ENCODE measurements at places on chromosomes 6 and 20.

DNA sequence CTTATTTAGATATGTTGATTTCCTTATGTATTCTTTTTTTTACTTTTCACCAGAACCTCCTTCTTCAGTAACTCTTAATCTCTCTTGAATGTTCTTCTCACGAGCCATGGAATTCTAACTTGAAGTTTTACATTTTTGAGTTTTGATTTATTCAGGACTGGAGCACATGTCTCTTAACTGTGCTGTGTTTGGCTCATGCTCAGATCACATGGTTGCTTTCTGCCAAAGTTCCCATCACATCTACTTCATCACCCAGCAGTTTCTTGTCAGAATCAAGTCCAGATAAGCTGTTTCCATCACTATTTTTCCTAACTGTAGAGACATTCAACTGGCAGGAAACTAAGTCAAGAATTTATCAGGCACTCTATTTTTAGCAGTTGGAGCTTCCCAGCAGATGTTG lies 31.7 kb downstream of the SLC35A1 start:
- no peak for DNase-seq

DNA sequence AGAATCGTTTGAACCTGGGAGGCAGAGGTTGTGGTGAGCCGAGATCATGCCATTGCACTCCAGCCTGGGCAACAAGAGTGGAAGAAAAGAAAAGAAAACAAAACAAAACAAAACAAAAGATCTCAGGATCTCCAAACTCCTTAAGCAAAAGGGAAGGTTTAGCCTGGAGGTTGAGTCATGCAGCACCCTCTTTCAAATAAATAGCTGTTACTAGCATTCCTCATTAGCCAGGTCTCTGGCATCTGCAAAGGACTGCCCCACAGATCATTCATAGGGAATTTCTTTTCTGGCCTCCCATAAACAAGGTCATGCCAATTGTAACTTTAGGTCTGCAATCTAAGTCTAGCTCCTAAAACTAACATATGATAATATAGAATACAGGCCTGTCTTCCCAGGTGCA lies 37.2 kb downstream of the EDN1 start:
- DNase-seq, result no peak

GRCh38 chr6:126038234-126038633 lies 51.9 kb downstream of the TRMT11 start:
- DNase-seq, result no peak

DNA sequence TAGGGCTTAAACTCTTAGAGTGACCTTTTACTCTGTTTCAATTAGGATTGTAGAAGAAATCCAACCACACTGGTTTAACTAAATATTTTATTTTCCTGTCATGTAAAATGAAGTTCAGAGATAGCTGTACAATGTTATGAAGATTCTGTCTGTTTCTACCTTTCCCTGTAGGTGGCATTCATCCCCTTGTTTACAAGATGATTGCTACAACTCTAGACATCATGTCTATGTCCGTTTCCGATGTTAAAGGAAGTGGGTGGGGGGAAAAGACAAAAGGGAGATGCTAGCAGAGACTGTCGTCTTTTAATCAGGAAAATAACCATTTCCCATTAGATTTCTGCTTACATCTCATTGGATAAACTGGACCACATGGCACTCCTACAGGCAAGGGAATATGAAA lies 30.9 kb upstream of the RIMS1 start:
- no peak for DNase-seq

DNA sequence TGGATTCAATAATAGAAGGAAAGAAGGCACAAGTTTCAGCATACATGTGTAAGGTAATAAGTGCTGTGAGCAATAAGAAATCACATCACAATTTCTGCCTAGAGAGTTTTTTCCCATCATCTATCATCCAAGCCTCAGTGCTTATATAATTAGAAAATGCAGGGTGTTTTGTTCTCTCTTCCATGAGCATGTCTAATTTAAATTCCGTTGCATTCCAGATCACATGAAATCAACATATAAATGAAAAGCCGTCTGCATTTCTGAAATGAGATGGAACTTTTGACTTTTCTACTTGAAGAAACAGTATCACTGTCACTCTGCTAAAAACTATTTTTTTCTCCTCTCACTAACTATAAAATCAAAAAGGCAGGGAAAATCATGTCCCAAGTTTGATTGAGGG lies 74.5 kb upstream of the CD2AP start:
- DNase-seq, result no peak

DNA sequence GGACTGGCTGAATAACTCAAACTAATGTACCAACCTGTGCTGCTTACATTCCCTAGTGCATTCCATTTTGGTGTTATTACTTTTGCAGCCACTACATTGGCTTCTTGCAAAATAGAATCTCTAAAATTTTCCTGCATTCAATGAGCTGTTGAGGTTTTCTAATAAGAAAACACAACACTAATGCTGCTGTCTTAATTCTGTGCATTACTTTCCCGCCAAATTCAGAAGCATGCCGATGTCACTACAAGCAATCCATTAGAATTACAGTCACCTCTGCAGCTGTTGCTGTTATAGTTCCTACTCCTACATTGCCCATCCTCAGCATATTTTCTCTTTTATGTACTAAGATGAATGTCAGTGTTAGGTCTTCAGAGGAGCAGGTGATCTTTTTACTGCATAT lies 359.5 kb downstream of the HACE1 start:
- no peak for DNase-seq

All from T-helper 2 cell treated with Interferon-gamma antibody and Interleukin-4, amounts not matched to agents 5 μg/mL and 100 μg/mL, for 36 hours (primary cell).